ENCODE measurements at places on chromosomes 2 and 18.

DNA sequence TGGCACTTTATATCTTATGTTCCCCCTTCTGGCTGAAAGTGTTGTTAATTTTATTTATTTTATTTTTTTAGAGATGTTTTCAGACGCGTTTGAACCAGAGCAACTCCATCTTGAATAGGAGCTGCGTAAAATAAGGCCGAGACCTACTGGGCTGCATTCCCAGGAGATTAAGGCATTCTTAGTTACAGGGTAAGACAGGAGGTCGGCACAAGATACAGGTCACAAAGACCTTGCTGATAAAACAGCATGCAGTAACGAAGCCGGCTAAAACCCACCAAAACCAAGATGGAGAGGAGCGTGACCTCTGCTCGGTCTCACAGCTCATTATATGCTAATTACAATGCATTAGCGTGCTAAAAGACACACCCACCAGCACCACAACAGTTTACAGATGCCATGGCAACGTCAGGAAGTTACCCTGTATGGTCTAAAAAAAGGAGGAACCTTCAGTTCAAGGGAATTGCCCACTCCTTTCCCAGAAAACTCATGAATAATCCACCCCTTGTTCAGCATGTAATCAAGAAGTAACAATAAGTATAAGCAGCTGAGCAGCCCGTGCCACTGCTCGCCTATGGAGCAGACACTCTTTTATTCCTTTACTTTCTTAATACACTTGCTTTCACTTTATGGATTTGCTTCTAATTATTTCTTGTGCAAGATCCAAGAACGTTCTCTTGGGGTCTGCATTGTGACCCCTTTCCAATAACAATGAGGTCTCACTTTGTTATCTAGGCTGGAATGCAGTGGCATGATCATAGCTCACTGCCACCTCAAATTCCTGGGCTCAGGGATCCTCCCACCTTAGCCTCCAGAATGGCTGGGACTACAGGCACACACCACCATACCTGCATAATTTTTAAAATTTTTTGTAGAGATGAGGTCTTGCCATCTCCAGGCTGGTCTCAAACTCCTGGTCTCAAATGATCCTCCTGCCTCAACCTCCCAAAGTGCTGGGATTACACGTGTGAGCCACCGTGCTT lies 55.9 kb downstream of the CACNB4 start:
- no peak for DNase-seq

GRCh38 chr2:171578127-171578803 lies 56.0 kb downstream of the CYBRD1 start:
- no peak for DNase-seq

GRCh38 chr18:45175511-45175910 lies 439.8 kb upstream of the SLC14A2 start:
- DNase-seq = no peak

GRCh38 chr2:86417961-86418360 lies 23.2 kb upstream of the KDM3A start:
- DNase-seq = no peak

DNA sequence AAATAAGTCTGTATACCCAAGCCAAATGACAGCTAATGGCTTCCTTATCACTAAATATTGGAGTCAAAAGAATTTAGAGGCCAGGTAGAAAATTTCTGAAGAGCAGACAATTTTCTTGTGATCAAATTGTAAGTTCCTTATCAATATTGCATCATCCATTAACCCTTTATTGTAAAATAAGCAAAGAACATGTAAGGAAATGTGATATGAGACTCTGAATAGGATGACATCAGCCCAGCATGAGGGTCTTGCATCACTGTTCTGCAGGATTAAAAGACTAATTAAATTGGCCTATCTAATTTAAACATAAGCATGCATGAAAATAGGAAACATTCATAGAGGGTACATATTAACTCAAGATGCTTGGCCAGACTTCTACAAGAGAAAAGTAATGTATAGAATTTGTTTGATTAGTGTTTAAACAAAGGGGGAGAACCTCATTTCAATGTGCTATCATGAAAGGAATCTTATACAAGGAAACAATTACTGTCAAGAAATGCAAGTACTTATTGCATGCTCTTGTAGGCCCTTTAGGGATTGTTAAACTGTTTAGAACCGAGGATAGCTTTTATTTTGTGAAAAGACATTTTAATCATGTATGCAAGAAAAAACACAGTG lies 302.9 kb downstream of the PRKCE start:
- DNase-seq = no peak

- no peak for DNase-seq
Measured at GRCh38 chr2:195322324-195322723, 334.7 kb upstream of the SLC39A10 start.

- no peak for DNase-seq
Measured at GRCh38 chr2:172634477-172634876, 78.6 kb downstream of the PDK1 start.

GRCh38 chr2:3192920-3193319 lies 184.7 kb downstream of the EIPR1 start:
- no peak for DNase-seq

DNA sequence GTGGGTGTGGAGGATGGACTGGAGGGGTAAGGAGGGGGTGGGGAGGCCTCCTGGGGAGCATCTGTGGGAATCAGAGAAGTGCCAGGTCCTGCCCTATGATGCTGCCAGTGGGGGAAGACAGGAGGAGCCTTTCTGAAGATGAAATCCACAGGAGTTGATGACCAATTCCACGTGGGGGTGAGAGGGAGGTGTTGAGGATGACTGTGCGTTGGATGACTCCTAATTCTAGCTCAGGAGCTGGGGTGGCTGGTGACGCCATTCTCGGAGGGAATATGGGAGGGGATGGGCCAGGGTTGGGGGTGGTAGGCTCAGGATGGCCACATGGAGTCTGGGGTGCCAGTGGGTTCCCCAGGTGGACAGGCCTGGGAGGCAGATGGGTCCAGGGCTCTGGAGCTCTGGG lies 32.3 kb downstream of the EMX1 start:
- no peak for DNase-seq

DNA sequence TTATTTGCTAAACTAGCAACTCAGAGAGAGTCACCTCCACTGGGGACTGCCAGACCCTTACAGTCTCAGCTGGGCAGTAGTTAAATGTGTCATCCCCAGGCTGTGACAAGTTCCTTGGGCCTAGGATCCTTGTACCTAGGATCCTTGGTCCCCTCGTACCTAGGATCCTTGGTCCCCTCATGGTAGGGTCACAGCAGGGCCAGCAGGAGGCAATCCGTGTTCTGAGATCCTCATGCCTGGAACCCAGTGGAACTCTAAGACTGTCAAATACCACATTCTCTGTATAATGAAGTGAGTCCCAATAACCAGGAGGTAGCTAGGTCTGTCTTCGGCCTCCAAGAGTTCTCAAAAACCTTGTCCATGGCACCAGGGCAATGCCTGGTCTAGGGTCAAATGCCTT lies 60.8 kb downstream of the LYPD6B start:
- no peak for DNase-seq

- peak; percentile 3 for DNase-seq
Measured at GRCh38 chr2:127591221-127591923, 54.6 kb upstream of the GPR17 start.

DNA sequence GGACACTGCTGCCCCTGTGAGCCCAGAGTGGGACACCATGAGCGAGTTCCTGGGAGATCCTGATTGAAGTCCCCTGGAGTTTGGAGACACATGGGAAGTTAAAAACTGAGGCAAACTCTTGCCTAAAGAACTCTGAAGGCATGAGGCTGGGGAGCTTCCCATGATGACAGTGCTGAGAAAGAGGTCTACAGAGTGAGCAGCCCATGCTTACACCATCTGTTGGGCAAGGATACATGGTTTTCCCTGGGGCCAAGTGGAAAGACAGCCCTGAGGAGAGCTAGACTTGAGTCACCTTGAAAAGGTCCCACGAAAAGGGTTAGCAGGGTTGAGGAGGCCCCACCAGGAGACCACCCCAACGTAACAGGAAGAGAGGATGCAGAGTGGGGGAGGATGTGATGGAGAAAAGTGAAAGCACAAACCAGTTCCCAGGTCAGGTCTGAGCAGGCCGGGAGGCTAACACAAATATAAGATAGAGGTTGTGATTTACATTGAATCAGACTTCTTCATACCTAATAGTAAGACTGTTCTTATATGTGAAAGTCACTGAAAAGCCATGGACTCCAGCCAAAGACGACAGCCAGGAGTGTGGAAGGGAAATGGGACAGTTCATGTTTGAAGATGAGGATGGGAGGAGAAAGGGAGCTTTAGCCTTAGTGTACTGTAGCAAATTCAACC lies 13.5 kb upstream of the FEZ2 start:
- DNase-seq = no peak

- DNase-seq = no peak
Measured at GRCh38 chr2:143604566-143604959, 475.3 kb downstream of the ARHGAP15 start.

DNA sequence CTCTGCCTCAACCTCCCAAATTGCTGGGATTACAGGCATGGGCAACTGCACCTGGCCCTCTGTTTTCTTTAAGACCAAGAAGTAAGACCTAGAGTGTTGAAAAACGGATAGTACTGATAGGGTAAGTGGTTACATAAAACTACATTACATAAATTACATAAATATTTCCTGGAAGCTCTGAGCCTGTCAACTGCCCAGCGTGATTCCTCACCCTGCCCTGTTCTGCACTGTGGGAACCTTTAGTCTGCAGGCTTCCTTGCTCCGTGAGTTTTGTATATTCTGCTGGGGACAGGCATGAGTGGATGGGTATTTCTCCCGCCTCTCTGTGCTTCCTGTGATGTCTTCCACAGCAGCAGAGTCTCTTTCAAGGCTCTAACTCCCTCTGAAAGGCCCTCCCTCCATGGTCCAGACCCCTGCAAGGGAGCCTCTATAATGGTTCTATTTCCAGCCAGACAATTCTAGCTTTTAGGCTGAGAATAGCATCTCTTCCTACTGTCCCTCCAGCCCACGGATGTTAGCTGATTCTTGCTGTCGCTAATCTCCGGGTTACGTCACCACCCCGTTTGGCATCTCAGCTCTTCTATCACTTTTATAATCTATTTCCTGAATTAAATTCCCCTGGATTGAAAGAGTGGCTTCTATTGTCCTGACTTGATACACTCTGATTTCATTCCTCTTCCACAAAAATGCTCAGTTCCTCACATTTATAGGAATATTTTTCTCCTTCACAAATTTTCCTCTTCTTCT lies 49.5 kb upstream of the PLEKHM3 start:
- no peak for DNase-seq
